ENCODE measurements at places on chromosomes 2 and 18.

- DNase-seq, result no peak
These were observed 1315.4 kb upstream of the CHAC2 start for GRCh38 chr2:52452201-52452600.

- DNase-seq, result peak; percentile 29
These were observed 105.0 kb upstream of the ALK start for GRCh38 chr2:30026091-30027055.

- DNase-seq, result no peak
These were observed 6.2 kb downstream of the ODC1 start for GRCh38 chr2:10441948-10442347.

DNA sequence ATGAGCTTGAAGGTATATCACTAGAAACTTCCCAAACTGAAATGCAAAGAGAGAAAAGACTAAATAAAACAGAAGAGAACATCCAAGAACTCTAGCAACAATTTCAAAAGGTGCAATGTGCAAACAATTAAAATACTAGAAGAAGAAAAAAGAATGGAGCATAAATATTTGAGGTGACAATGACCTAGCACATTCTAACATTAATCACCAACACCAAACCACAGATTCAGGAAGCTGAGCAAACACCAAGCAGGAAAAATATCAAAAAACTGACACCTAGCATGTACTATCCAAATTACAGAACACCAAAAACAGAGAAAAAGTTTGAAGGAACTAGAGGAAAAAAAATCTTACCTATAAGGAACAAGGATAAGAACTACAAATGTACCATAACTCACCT, 460.8 kb downstream of the IRS1 start:
- no peak for DNase-seq

GRCh38 chr18:79411614-79412526, 16.1 kb downstream of the NFATC1 start:
- no peak for DNase-seq

GRCh38 chr2:128277961-128278681, 40.5 kb downstream of the HS6ST1 start:
- DNase-seq, result no peak

DNA sequence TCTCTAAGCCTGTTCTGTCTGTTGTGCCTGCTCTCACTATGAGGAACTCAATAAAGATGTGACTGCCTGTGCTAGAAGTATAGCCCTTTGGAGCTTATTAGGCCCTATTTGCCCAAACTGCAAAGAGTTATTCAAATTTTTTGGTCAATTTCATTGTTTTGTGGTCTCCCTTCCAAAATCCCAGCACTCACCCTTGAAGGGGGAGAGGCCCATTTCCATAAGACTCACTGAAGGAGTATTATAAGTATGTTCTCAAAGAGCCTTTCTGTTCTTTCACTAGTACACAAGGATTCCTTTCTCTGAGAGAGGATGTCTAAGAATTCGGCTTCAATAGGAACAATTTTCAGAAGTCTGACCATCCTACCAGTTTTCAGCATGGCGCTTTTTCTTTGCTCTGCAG, 641.9 kb upstream of the REG3G start:
- DNase-seq, result no peak

DNA sequence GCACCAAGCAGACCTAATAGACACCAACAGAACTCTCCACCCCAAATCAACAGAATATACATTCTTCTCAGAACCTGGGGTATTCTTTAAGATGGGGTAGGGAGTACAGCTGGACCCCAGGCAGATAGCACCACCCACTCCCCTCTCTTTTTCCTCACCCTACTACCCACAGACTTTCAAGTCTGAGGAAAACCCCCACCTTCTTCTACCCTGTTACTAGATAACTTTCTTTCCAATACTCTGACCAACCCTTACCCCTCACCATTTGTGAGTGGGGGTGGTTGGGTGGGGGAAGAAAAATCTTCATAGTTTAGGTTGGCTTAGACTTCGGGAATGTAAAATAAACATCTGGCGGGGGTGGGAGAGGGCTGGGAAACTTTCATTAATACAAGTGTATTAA, 20.3 kb upstream of the ZBTB14 start:
- DNase-seq, result no peak

- DNase-seq, result no peak
These were observed 82.2 kb upstream of the ITGA4 start for GRCh38 chr2:181374781-181375675.

DNA sequence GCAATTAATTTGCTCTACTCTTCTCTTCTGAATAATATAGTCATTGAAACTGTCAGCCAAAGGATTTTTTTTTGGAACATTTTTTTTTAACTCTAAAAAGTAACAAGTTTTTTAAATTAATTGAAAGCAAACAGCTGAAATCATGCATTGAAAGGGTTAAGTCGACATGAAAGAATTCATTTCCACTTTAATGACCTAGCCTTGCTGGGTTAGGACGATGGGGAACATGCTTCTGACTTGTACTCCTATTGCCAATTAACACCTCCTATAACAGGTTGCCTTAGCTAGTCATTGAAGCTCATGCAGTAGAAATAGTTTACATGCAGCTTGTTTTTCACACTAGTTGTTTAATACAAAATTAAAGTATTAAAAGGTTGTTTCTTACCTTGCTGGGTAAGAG, 47.8 kb downstream of the PSMD14 start:
- DNase-seq, result no peak

DNA sequence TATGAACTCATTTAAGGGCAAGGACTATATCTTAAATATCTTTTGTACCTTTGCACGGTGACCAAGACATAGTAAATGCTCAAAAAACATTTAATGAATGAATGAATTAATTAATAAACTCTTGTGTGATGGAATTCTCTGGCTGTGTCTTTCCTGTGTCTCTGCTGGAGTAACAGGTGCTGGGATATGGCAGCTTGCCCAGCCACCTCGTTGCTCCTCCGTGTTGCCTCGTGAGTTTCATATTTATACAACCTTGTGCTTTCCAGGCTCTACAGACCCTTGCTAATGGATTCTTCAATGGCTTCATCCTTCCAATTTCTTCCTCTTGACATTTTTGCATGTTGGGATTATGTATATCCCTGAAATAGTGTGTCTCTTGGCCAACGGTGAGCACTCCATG, 30.4 kb downstream of the CTAGE1 start:
- no peak for DNase-seq

DNA sequence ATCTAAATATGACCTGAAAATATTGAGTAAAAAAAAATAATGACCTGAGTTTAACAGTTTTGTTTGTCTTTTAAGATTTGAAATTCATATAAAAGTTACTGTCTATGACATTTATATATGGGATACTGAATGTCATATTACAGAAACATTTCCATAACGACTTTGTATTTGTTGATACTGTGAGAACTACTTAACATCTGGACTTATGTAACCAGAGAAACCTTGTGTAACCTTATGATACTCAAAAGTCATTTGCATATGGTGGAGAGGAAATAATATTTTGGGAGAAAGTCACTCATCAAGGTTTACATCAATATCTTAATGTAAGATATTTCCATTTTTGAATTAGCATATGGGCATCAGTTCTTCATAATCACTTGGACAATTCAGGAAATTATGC, 12.6 kb downstream of the MFSD6 start:
- no peak for DNase-seq

GRCh38 chr2:10078704-10079265, 1.4 kb downstream of the CYS1 start:
- DNase-seq, result no peak

- DNase-seq, result no peak
These were observed 95.6 kb downstream of the NDUFA10 start for GRCh38 chr2:239929504-239929903.

DNA sequence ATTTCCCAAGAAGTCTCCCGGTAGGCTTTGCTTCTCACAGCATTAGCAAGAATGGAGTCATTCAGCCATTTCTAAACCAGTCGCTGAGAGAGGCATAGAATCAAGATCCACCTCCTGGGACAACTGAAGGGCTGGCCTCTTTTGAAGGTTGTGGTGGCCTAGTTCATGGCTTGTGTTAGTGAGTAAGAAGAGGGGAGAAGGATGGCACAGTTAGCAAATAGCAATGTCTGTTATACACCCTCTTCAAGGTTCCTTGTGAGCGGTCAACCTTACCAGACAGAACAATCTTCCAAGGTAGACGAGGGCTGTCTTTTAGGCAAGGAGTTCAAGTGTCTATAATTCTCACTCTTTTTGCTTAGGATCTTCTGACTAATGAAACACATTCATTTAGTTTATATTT, 35.4 kb upstream of the DNAH7 start:
- no peak for DNase-seq

- DNase-seq, result no peak
These were observed 310.4 kb upstream of the SYT4 start for GRCh38 chr18:43587538-43588153.

GRCh38 chr2:147224070-147224469, 620.8 kb upstream of the ACVR2A start:
- no peak for DNase-seq

- no peak for DNase-seq
These were observed 90.3 kb downstream of the PTPN4 start for GRCh38 chr2:119849838-119850565.

DNA sequence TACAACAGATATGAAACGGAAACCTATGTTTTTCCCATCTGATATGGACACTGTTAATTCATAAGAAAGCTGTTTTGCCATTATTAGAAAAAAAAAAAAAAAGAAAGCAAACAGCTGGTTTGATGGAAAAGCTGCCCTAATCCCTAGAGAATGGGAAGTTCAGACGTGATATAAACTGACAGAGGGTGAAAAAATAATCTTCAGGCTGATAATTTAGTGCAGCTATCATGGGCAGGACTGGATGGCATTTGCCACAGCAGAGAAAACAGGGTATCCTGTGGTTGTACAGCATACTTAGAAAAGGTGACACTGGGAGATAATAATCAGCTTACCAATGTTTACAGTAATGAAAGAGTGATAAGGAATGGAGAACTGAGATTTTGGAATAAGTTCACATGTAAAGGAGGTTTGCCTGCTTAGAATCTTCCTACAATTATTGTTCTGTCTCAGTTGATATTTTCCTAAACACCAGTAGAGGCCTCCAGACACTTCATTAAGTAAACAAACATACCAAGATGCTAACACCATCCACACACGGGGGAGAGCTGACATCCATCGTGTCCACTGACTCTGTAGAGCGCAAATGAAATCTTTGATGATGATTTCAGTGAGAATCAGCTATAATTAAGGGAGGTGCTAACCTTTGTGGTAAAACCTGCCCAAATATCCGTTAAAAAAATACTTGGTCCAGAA, 211.6 kb upstream of the MMADHC start:
- DNase-seq, result peak; percentile 44

DNA sequence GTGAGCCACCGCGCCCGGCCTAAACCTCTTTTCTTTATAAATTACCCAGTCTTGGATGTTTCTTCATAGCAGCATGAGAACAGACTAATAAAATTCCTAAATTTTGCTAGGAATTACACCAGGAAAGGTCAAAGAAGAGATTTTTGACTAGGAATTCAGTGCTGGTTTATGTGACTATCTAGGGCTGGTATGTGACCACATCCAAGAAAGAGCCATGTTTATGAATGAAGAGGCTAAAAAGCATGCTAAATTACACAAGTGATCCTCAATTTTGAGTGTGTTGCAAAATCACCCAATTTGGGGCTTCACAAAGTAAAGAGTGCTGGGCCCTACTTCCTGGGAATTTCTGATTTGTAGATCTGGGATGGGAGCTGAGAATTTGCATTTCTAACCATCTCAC, 123.6 kb downstream of the CSRNP3 start:
- no peak for DNase-seq

- DNase-seq, result peak; percentile 54
These were observed 1.3 kb upstream of the FAP start for GRCh38 chr2:162244541-162245031.

DNA sequence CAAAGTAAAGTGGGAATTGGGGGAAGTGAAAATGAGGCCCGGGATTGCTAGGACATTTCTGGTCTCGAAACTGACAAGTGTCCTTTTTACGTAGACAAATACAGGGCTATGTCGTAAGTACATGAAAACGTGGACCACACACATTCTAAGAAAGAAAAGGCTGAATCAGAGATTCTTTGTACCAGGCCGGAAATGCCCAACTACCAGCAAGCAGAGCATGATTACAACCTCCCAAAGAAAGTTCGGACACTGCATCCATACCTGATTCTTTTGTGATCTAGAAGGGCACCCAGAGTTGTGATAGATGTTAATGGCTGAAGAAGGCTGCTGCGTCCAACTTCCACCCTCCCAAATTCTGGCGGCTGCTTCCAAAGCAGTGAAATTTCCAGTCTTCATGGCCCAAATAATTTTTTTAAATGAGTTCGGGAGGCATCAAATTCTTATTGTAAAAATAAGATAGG, 1.7 kb downstream of the RBMS1 start:
- DNase-seq, result no peak

- DNase-seq, result no peak
These were observed 622.5 kb downstream of the RNF144A start for GRCh38 chr2:7539760-7540159.

All from SW 1271 (cell line).